ENCODE measurements at places on chromosomes 12 and 14.

DNA sequence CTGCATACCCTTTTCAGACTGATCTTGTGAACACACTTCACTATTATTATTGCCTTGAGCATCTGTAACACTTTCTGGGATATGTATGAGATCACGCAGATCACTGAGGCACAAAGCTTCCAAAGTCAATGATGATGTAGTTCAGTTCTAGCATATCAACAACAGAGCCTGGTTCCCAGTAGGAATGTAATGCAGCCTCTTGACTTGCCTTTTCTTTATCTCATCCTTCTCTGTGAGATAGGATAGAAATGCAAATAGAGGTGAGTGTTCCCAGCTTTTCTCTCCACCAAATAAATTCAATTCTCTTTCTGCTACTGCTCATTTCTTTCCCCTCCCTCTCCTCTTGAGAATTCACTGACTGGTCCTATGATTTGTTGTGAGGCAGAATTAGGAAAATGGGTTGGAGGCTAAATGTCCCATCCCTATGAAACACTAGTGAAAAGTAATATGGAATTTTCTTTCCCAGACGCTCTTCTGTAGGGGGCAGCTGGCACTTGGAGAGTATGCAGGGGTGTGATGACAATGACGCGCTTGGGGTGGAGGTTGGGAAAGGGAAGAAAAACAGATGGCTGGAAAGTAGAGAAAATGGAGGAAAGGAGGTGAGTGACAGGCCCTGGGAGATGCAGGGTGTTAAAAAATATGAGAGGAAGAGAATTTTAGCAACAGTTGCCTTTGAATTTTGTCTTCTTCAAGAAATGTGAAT is 96.0 kb upstream of the TMTC1 start:
- DNase-seq: no peak

GRCh38 chr14:101739446-101740141 is 21.9 kb upstream of the PPP2R5C start:
- DNase-seq: no peak

DNA sequence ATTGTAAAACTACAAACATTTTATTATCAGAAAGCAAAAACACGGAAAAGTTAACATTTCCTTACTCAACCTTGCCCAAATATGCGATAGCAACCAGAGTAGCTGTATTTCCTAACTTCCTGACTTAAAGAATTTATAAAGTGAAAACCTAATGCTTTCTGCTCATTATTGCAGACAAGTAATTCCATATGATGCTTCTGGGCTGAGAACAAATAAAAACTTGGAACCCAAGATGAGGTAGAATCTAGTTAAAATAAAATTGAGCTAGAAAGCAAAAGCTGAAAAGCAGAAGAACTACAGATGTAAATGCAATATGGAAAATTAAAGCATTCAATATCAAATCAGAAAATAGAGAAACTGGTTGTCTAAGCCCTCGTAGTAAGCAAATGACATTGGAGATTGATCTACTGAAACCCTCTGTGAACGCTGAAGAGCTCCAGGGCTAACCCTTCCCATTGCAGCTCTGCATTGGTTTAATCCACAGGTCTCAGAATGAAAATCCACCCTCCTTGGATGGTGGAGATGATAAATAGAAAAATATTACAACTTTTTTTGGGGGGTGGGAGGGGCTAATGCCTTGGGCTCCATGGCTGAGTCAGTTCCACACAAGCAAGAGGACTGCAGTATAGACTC is 40.7 kb downstream of the CORO1C start:
- no peak for DNase-seq

GRCh38 chr12:55446326-55446725 is 2.5 kb downstream of the OR6C2 start:
- no peak for DNase-seq
